ENCODE measurements at places on chromosomes 7 and 10.

DNA sequence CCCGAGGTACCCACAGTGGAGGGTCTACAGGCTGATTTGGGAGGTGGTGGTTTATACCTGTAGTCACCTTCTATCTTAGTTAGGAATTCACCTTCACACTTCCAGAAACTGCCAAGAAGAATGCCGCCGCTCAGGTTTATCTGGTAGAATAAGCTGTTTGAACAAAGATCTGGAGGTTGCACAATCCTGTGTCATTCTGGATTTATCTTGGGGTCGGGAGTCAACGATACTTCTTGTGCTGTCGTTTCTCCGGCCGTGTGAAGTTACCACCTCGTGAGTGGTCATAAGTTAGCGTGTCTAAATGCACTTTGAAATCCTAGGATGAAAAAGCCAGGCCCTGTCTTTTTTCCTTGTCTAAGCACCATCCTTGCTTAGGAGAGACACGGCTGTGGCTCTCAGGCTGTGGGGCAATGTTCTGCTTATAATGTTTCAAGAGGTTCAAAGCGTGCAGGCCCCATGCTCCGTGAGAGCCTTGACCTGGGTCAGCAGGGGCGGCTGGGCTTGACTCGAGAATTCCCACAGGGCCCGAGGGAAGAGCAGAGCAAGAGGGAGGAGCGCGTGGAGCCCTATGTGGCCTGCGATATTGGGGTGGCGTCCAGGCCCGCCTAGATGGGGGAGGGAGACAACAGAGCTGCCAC, 35.5 kb downstream of the GRIFIN start:
- DNase-seq: no peak

- peak; percentile 48 for DNase-seq
Observed at GRCh38 chr7:30562498-30562897, 32.2 kb upstream of the GARS1 start.

GRCh38 chr7:109641445-109641844, 1071.8 kb downstream of the DNAJB9 start:
- no peak for DNase-seq

DNA sequence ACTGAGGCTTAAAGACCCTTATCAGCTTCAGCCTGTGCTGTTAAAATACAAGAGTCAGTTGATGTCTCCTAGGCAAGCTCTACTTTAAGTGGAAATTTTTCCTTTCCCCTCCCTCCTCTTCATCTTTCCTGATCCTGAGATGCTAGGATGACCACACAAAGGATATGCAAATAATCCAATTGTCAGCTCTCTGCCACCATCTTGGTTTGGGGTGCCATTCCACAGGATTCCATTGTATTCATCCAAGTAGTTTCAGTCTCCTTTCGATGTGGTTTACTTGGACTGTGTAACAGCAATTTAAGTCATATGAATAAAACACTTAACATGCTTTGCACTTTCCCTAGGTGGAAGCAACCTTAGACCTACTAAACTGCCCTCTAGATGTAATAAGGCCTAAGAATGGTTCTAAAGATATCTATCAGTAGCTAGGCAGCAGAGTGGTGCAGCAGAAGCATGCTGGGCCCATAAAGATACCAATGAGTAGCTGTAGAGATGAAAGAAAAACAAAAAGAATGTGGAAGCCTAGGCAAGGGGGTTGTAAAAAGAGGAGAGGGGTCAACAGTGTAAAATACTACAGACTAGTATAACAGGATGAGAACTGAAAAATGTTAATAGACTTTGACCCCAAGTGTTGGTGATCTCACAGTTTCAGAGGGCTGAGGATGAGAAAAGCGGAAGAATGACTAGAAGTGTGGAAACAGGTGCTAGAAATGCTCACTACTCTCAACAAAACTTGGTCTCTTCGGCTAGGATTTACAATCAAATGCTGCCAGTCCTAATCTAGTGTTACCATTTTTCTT, 2.4 kb upstream of the CFAP69 start:
- no peak for DNase-seq
